ENCODE measurements at places on chromosomes 7 and 10.

DNA sequence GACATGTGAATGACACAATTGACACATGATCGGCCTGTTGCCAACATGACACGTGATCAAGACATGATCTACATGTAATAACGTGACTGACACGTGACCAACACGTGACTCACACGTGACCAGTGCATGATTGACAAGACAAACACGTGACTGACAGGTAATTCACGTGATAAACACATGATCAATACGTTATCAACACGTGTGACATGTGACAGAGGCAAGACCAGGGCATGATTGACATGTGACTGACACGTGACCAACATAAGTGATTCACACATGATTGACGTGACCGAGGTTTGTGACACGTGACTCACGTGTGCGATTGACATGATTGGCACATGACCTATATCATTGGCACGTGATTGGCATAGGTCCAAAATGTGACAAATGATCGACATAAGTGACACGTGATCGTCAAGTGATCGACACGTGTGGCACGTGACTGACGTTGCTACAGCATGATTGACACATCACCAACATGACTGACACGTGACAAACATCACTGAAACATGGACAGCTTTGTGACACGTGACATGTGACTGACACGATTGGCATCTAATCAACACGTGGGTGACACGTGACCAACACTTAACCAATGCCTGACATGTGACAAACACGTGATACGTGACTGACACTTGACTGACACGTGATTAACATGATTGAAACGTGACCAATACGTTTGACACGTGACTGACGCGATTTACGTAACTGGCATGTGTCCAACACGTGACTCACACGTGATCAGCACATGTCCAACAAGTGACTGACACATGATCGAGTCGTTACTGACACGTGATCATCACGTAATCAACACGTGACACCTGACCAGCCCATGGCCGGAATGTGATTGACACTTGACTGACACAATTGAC is 23.0 kb downstream of the CRPPA start:
- no peak for DNase-seq

DNA sequence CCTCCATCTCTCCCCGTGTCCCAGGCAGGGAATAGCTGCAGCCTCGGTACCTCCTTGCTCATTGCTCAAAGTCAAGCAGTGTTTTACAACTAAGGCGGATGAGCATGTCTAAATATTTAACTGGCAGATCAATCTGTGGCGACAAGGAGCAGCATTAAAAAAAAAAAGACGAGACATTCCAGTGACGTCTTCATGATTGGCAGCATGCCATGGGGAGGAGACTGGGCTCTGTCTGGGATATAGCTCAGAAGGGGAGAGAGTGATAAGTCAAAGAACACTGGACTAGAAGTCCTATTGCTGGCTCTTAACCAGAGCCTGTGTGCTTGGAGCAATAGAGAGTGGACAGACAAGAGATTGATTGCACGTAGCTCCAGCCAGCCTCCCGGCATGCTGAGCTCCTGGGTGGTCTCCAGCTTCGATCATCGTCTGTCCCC is 287.5 kb upstream of the PODXL start:
- DNase-seq: no peak

GRCh38 chr10:62763155-62763554 is 41.4 kb upstream of the ADO start:
- DNase-seq: no peak

DNA sequence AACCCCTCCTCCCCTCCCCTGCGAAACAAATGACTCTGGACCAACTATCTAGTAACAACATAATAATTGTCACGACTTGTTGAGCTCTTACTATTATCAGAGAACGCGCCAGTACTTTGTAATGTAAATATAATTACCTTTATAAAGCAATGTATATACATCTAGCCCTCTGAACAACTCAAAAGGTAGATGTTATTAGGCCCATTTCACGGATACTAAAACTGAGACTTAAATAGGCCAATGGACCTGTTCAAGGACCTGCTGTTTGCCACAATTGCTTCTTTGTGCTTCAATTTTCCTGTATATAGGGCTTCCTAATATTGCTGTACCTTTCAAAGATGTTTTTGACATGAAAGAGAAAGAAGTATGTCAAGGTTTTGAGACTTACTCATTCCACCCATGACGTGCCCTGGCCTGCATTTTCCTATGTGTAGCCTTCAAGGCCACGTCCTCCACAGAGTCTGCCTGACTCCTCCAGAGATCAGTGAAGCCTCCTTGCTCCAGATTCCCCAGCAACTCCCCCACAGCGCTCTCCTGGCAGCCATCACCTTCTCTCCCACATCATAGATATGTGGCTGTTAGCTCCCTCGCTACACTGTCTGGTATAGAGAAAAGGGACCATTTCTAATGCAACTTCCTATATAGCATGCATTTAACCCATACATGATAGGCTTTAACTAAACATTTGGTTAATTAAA is 156.6 kb downstream of the SKIDA1 start:
- DNase-seq: no peak

DNA sequence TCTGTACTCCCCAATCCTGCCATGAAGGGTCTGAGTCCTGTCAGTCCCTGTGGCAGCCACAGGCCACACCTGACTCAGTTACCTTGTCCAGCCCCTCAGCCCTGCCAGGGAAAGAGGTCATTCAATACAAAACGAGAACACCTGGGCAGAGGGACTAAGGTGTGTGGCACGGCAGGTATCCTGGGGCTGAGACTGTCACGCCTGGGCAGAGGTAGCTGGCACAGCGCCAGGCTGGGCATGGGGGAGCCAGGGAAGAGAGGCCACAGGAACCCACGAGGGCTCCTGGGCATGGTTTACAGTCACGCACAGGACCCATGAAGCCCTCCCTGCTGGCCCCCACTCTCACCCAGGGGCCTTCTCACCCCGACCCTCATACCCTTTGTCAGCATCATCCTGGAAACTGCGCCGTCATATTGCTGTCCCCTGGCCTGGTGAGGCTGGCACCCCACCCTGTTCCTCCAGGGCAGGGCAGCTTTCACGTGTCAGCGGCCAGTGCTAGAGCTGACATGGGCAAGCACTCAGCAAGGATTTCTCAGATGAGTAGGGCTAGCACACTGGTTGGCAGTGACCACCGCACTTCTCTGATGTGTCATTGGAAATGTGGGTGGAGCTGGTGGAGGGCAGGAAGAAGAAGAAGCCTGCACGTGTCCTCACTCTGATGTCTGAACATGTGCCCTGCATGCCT is 42.7 kb downstream of the LRRC18 start:
- DNase-seq: no peak

- DNase-seq: no peak
These were observed 33.9 kb downstream of the CHN2 start for GRCh38 chr7:29228289-29229011.

DNA sequence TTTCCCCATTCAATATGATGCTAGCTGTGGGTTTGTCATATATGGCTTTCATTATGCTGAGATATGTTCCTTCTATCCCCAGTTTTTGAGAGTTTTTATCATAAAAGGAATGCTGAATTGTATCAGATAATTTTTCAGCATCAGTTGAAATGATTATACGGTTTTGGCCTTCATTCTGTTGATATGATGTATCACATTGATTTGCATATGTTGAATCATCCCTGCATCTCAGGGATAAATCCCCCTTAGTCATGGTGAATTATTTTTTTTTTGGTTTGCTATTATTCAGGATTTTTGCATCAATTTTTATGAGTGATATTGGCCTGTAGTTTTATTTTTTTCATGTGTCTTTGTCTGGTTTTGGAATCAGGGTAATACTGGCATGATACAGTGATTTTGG is 1152.3 kb upstream of the C7orf33 start:
- DNase-seq: no peak

DNA sequence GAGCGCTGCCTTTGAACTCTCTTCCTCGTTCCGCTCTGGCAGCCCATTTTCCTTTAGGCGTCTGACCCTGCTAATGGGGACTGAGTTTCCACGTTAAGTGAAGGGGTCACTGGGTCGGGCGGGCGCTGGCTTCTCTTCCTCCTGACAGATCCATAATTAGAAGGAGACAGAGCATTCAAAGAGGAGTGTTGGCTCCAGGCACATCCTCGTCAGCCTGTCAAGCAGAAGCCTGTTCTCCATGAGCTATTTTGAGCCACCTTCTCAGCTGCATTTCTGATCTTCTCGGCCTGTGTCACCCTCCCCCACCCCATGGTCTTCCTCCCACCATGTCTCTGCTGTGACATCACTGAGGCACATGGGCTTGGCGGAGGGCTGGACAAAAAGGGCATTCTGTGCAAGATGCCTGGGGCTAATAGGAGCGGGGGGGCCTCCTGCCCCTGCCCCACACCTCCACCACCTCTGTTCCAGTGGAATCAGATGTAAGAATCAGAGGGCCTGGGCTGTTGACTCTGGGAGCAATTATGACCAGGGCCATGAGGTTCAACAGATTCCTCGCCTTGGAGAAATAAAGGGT is 248.1 kb downstream of the PLXNA4 start:
- DNase-seq: no peak
